Neural progenitor cell (in vitro differentiated cells): ENCODE measurements at places on chromosomes 6 and 20. TPM values are rescaled to one million over a fixed set of nuclear protein-coding genes. Genes with fewer than 3 reads are reported as not detected.

The OXT gene
- total RNA-seq, result not detected in 2 replicates

The MCCD1 gene
- not detected in 2 replicates for total RNA-seq

The VSX1 gene
- not detected in 2 replicates for total RNA-seq

The F13A1 gene
- 1.7 and 3.6 TPM in 2 replicates for total RNA-seq

The SIRPG gene
- not detected in 2 replicates for total RNA-seq

The PCK1 gene
- not detected in 2 replicates for total RNA-seq

The MYT1 gene
- total RNA-seq, result 1.2 and 1.5 TPM in 2 replicates

The SGK2 gene
- total RNA-seq, result 2.8 and 4.2 TPM in 2 replicates

The MUC21 gene
- not detected in 2 replicates for total RNA-seq

The VWA7 gene
- 0.15 and 0.34 TPM in 2 replicates for total RNA-seq

The WFDC10B gene
- not detected in 2 replicates for total RNA-seq

The MSH5 gene
- total RNA-seq, result 45.5 and 50.9 TPM in 2 replicates

The ARMH2 gene
- total RNA-seq, result not detected in 2 replicates

The THBD gene
- 0.06 and 0.15 TPM in 2 replicates for total RNA-seq

The RCAN2 gene
- 5.8 and 6.7 TPM in 2 replicates for total RNA-seq

The HMGCLL1 gene
- 5.0 and 6.5 TPM in 2 replicates for total RNA-seq

The LGSN gene
- 0.09 and 0.40 TPM in 2 replicates for total RNA-seq

The FAM217B gene
- 4.5 and 5.8 TPM in 2 replicates for total RNA-seq

The GSTA1 gene
- total RNA-seq, result not detected in 2 replicates

The SNX21 gene
- 12.2 and 18.9 TPM in 2 replicates for total RNA-seq

The HLA-C gene
- 65.2 and 170 TPM in 2 replicates for total RNA-seq

The TGM2 gene
- total RNA-seq, result 0.22 and 0.28 TPM in 2 replicates

The EYS gene
- total RNA-seq, result 0.03 TPM in 1 of 2 replicates, not detected in the other

The HLA-DQB1 gene
- 4.7 and 6.6 TPM in 2 replicates for total RNA-seq

The MOG gene
- total RNA-seq, result not detected in 2 replicates

The HBS1L gene
- total RNA-seq, result 149 and 215 TPM in 2 replicates

The TBXT gene
- not detected in 2 replicates for total RNA-seq

The SEMG1 gene
- total RNA-seq, result not detected in 2 replicates

The CENPW gene
- 23.7 and 47.5 TPM in 2 replicates for total RNA-seq

The PEX6 gene
- 11.3 and 22.4 TPM in 2 replicates for total RNA-seq

The CHMP4B gene
- total RNA-seq, result 40.7 and 51.4 TPM in 2 replicates

The PTK7 gene
- 68.0 and 155 TPM in 2 replicates for total RNA-seq

The LTA gene
- not detected in 2 replicates for total RNA-seq

The GRM1 gene
- total RNA-seq, result 0.50 and 0.79 TPM in 2 replicates

The TEAD3 gene
- 9.7 and 23.5 TPM in 2 replicates for total RNA-seq

The CCN6 gene
- not detected in 2 replicates for total RNA-seq

The SLC26A8 gene
- 0.13 and 0.25 TPM in 2 replicates for total RNA-seq

The BANF2 gene
- total RNA-seq, result not detected in 2 replicates

The ZKSCAN8 gene
- total RNA-seq, result 42.7 and 43.1 TPM in 2 replicates

The SLC35D3 gene
- total RNA-seq, result 0.58 TPM in 1 of 2 replicates, not detected in the other

The CALHM6 gene
- 1.3 TPM in 1 of 2 replicates, not detected in the other for total RNA-seq

The RNASET2 gene
- 28.9 and 37.2 TPM in 2 replicates for total RNA-seq

The LY6G5B gene
- total RNA-seq, result 2.8 and 8.6 TPM in 2 replicates

The TFAP2B gene
- 0.15 TPM in 1 of 2 replicates, not detected in the other for total RNA-seq

The NHLRC1 gene
- not detected in 2 replicates for total RNA-seq

The USP49 gene
- total RNA-seq, result 25.0 and 30.7 TPM in 2 replicates

The UBE2C gene
- total RNA-seq, result 325 and 442 TPM in 2 replicates

The HEY2 gene
- total RNA-seq, result 0.74 and 1.1 TPM in 2 replicates
